ENCODE measurements at places on chromosomes 16 and 17.

GRCh38 chr17:79504181-79504605 is 106.7 kb downstream of the RBFOX3 start:
- no peak for DNase-seq

- DNase-seq = no peak
These were observed 6.7 kb upstream of the LHX1 start for GRCh38 chr17:36930583-36930900.

GRCh38 chr17:789160-789840 is 7.1 kb downstream of the MRM3 start:
- no peak for DNase-seq

GRCh38 chr17:38538906-38539305 is 66.8 kb downstream of the SRCIN1 start:
- peak; percentile 62 for DNase-seq

DNA sequence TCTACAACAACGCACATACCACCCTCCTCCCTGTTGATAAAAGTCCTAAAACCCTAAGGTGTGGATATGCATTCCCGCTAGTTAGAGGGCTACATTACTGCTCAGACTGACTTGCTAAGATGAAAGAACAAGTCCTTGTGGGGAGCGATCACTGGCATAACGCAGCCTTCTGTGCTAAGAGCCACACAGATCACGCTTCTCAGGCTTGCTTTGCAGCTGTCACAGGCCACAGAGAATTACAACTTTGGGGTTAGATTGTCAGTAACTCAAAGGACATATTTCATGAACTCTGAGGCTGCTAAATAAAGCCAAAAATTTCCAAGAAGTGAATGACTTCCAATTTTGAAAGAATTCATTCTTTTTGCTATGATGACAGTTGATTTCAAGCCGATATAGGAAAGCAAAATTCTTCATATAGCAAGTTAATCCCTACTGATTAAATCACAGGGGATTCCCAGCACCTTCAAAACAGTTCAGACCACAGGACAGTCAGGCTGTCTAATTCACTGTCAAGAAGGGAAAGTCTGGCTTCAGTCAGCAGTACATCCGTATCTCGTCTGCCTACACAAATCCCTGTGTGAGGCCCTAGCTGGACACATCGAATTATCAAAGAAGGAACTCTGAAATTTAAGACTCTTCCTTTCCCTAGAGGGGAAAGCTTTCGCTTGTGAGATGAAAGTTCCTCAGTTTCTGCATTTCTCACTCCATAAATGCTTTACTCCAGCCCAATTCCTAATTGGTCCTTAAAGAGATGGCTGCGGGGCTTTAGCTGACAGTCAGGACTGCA is 107.1 kb downstream of the VPS53 start:
- no peak for DNase-seq

- DNase-seq = no peak
These were observed 230.8 kb downstream of the TANC2 start for GRCh38 chr17:63196772-63197335.

DNA sequence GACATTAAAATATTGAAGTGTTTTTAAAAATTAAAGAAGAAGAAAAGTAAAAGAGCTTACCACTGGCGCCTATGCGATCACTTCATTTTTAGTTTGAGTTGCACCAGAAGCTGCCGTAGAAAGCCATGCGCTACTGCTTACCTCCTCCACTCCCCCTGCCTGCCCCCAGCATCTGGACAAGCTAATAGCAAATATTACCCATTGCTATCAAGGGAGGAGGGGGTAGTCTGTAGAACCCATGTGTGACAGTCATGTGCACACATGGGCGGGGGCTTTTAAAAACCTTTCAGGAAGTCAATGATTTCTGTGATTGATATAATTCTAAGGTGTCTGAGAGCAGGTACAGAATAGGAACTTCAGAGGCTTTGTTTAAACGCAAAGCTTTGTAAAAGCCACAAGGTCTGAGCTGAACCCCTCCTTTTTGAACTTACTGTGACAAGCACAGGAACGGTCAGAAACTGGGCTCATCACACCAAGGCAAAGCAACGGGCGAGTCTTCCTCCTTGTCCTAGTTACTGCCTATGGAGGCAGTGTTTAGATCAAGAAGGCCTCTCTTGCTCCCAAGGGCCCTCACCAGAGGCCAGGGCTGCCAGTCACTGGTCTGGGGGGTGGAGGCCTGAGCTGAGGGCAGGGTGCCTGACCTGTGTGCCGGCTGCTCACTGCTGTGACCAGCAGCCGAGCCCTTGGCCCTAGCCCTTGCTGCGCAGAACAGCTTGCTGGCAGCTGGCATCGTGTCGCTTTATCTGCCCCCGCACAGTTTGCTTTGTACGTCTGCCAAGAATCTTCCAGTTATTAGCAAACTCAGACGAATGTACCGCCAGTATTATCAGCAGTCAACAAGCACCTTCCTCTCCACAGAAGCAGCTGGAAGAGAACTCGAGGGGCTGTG is 15.0 kb downstream of the GINS2 start:
- peak; percentile 91 for DNase-seq

DNA sequence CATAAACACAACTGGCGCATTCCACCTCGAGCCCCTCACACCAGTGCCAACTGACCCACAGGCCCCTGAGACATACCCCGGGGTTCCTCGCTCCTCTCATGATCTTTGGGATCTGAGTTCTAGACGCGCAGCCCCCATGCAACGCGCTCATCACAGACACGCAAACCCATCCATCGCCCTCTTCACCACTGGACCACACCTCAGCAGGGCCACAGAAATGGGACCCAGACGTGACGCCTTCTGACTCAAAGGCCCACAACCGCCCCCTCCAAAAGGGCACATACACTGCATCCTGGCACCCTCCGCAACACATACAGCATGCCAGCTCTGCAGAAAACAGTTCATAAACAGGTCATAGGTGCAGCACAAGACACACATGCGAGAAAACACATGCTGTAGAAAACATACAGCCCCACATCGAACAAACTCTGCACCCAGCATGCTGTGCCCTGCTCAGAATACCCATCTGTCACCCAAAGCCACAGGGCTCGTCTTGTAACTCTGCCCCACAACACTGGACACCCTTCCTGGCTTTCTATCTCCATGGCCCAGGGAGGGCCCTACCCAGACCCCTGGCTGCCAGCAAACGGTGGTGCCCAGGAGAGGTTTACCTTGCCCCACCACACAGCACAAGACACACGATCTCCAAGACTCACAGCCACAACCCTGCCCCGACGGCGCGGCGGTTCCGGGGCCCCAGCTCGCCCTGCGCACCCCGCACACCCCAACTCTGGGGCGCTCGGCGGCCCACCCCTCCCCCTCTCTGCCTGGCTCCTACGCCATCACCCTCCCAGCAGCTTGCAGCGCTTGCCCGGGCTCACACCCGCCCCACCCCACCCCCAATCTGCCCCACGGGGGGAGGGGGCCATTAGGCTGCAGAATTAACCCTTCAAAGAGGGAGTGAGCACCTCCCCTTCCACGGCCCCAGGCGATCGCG is 887 bp downstream of the ZBTB4 start:
- DNase-seq = no peak

- DNase-seq = no peak
These were observed 4.4 kb downstream of the FMNL1 start for GRCh38 chr17:45225964-45226530.
